Upper lobe of left lung (tissue), 6 donors: ENCODE measurements at places on chromosomes 7 and 10. TPM values are rescaled to one million over a fixed set of nuclear protein-coding genes. Genes with fewer than 3 reads are reported as not detected.

- no peak for DNase-seq
Measured at GRCh38 chr7:54921116-54921515, 97.7 kb upstream of the EGFR start.

DNA sequence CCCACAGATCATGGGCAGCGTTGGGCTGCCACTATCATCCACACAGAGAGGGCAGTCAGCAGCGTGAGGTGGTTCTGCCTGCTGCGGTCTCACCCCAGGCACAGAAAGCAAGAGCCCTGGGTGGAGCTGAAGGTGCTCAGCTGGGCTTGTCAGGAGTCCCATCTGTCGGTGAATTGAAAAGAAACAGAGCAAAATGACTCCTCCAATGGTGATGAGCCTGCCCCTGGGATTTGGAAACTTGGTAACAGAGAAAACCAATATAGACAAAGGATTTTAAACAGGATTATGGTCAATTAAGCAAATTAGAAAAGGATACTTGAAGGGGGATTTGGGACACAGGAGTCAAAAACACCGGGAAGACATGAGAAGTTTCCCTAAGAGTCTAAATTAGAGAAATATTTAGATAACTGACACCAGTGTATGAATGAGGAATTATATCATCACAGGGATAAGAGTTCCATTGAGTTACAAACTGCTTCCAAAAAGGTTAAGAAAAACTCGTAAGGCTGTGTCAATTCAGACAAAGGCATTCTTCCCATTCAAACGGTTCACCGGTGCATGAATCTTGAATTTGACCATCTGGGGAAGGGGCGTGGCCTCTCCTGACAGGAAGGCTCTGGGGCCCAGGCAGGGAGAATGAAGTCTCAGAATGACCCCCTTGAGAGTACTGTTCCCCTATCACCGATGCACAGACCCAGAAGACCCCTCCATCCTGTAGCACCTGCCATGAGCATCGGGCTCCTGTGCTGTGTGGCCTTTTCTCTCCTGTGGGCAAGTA is 70.0 kb upstream of the PRSS58 start:
- DNase-seq = no peak

GRCh38 chr7:95317546-95317945 is 6.8 kb downstream of the PON1 start:
- DNase-seq = no peak

DNA sequence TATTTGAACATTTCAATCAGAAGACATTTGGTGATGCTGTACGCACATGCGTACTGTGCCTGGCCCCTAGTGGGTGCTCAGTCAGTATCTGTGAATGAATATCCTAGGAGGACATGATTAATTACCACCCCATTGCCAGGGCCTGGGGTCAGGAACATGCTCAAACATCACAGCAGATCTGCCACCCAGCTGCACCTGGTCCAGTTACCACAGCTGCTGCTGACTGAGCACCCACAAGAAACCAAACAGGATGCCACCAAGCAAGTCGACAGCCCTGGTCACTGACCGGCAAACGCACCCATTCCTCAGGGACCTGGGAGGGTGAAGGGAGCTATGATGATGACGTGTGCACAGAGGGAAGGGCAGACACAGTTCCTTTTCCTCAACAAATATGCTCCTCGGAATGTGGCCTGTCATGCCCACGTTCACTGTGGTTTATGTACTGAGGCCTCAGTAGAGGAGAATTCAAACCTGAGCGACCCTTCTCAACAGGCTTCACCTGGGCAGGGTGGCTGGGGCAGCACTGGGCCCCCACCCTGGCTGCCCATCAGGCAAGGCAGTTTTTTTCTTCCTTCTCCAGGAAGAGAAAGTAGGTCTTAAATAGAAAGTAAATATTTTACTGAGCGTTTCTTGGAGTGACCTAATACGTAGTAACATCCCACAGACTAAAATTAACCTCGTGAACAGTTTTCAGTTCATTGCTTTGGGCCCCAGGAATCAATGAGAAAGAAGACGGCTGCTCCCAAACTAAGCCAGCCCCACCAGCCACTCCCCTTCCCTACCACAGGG is 13.4 kb downstream of the CTBP2 start:
- peak; percentile 52 for DNase-seq

The STEAP1B gene
- total RNA-seq = not detected
